ENCODE measurements at places on chromosomes 2 and 18.

GRCh38 chr2:85415980-85416650, 2.4 kb upstream of the SH2D6 start:
- no peak for DNase-seq

GRCh38 chr2:26735097-26735496, 29.0 kb upstream of the SLC35F6 start:
- DNase-seq, result no peak

DNA sequence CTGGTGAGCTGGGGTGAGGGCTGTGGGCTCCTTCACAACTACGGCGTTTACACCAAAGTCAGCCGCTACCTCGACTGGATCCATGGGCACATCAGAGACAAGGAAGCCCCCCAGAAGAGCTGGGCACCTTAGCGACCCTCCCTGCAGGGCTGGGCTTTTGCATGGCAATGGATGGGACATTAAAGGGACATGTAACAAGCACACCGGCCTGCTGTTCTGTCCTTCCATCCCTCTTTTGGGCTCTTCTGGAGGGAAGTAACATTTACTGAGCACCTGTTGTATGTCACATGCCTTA, 10.5 kb downstream of the PROC start:
- DNase-seq, result no peak

GRCh38 chr18:39776766-39777165, 2178.3 kb upstream of the PIK3C3 start:
- DNase-seq, result no peak

DNA sequence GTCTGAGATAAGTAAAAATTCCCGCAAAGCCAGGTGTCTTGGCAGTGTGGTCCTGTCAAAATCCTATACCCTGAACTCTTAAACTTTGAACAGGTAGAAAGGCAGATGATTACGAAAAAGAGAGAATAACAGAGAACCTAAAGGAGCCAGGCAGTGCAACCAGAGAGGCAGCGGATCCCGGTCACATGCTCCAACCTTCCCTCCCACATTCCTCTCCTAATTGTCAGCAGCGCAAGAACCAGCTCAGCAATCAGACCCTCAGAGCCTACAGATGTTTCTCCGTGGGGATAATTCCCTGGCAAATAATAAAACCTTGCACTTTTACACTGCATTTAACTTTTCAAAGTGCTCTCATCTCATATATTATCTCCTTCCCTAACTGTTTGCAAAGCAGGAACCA, 124.8 kb downstream of the EPHA4 start:
- no peak for DNase-seq

DNA sequence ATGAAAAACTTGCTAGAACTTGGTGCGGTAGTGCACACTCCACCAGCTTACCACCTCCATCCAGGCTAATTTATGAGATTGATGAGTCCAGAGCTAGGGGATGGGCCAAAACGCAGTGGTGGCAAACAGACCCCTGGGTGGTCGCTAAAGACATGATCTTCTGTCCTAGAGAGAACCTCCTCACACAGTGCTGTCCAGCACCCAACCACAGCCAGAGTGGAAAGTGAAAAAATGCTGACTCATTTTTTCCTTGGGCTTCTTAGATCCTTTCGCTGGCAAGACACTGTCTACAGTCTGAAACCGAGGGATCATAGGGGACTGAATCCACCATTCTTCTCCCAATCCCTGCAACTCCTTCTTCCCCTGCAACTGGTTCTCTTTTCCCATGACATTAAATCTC, 4.1 kb downstream of the ANTXR1 start:
- no peak for DNase-seq

DNA sequence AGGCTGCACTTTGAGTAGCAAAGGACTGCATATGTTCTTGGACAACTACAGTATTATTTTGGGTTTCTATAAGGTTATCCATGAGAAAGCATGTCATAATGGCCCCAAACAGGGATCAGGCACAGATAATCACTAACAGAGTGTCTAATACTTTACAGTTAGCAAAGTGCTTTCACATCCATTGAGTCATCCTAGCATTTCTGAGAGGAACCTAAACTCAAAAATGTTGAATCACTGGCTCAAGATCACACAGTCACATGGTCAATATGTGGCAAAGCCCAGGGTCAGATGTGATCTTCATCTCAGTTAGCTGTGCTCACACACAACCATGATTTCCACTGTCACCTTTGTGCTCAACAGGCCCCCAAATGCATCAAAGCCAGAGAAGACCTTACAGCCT, 156.1 kb upstream of the VRK2 start:
- no peak for DNase-seq

DNA sequence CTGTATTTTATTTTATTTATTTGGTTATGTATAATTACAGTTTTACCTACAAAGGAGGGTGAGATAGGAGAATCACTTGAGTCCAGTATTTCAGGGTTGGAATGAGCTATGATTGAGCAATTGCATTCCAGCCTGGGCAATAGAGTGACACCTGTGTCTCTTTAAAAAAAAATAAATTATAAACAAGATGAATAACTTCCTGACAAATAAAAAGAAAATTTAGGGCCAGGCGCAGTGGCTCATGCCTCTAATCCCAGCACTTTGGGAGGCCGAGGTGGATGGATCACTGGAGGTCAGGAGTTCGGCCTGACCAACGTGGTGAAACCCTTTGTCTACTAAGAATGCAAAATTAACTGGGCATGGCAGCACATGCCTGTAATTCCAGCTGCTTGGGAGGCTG, 17.3 kb downstream of the MTA3 start:
- no peak for DNase-seq

DNA sequence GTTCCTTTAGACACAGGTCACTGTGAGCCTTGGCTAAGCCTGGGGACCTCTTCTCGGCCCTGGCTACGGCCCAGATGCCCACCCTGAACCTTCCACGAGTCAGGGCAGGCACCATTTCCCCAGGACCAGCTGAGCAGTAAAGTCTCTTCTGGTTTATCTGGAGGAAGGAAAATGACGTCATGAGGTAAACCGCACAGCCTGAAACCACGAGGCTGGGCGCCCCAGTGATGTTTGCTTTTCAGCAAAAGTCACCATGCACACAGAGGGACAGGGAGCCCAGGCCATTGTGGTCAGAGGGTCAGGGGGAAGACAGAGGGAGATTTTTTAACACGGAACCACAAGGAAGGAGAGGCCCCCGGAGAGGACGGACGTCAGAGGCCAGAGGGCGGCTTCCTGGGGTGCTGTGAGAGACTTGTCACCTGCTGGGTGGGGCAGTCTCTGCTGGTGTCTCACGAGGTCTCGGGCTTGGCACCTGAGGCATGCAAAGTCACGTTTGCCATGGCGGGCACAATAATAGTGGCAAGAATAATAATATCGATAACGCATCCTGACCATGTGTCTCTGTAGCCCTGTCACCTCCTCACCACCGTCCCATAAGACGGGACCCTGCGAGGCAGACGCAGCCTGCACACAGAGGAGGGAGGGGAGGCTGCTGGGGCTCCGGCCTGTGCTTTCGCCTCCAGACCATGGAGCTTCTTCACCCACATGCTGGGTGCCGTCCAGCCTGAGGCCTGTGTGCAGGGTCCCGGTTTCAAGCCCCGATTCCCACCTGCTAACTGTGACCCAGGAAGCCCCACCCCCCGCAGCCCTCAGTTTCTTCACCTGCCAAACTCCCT, 33.2 kb upstream of the FOSL2 start:
- DNase-seq, result no peak

- DNase-seq, result no peak
Measured at GRCh38 chr2:203062126-203062525, 47.5 kb downstream of the NBEAL1 start.

GRCh38 chr2:25190536-25190935, 22.2 kb upstream of the POMC start:
- DNase-seq, result no peak

GRCh38 chr2:174704061-174704460, 60.2 kb downstream of the CHRNA1 start:
- DNase-seq, result no peak

DNA sequence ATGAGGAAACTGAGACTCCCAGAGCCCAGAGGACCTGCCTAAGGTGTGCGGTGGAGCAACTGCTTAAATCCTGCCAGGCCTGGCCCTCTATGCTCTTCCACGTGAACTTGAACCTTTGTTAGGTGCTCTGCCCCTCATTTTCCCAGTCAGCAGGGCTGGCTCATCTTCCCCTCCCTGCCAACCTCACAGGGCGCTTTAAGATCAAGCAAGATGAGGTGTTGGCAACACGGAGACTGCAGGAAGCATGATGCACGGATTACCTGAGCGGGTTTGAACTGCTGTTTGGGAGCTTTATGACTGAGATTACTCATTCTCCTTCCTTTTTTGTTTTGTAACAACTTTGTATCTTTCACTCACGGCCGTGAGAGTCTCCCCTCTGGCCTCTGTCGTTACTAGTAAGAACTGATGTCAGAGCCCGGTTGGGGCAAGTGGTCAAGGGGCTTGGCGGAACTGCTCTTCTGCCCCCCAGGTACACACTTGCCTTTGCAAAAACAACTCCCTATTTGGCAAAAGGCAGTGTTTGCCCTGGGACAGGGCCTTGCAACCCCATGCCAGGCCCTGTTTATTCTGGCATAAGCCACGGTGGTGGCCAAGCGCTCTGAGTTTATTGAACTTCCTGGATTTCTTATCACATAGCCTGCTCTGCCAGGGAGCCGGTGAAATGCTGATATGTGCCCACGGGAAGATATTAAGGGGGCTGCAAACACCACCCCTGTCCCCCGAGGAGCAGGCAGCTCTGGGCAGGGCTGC, 127.8 kb downstream of the INHBB start:
- DNase-seq, result no peak

DNA sequence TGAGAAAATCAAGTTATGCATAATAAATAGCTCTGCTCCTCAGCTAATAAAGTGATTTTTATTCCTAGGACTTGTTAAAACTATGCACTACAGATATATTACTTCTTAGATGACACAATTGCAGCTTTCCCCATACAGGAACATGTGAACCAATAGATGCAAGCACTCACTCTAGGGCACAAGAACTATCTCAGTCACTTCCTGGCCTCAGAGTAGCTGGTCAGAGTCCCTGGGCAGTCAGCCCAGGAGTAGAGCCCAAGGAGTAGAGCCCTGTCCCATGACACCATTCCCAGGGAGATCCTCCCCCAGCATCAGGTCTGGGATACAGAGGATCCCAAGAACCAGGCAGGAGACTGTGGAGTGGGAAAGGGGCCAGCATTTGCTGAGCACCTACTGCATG, 2.7 kb downstream of the TNS1 start:
- no peak for DNase-seq

GRCh38 chr2:30744823-30745222, 62.4 kb downstream of the CAPN13 start:
- no peak for DNase-seq

GRCh38 chr2:112621790-112622527, 23.8 kb upstream of the SLC20A1 start:
- DNase-seq, result no peak

DNA sequence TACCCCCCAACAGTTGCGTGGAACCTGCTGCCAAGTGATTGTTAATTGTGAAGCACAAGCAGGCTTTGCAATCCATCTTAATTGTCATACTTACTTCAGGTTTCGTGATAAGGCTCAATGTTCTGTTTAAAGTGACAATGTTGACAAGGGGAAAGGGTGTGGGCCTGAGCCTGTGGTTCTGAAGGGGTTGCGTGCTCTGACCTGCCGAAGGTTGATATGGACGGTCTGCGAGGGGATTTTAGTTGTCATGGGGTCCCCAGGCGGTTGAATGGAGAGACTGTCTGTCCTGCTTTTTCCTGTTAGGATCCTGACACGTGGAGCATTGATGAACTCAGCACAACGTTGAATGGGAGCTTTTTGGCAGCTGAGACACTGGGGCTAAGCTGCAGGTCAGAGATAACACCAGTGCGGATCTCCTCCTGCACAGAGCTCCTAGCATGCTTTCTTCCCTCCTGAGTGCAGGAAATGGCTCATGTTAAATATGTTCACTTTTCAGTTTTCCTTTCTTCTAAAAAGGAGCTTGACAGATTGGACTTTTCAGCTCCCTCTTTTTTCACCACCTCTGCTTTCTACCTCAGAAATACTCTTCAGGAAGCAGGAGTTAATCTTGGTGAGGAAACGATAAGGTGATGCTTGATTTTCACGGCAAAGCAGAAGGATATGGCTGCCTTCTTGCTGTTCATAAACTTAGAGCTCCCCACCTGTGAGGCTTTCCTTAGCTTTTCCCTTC, 62.9 kb upstream of the ZEB2 start:
- no peak for DNase-seq

DNA sequence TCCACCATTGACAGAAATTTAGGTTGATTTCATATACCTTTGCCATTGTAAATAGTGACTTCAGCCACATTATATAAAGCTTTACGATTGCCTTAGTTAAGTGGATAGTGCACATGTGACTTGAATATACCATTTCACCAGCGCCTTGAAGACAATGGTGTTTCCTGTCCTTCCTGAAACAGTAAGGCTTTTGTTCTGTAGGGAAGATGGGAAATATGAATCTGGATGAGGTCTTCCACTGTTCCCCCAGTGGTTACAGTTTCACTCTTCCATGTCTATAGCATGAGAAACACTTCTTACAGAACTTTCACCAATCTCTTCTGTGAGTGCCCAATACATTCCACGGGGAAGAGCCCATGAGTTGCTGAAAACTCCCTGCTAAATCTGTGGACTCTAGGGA, 240.5 kb downstream of the TRIB2 start:
- no peak for DNase-seq

DNA sequence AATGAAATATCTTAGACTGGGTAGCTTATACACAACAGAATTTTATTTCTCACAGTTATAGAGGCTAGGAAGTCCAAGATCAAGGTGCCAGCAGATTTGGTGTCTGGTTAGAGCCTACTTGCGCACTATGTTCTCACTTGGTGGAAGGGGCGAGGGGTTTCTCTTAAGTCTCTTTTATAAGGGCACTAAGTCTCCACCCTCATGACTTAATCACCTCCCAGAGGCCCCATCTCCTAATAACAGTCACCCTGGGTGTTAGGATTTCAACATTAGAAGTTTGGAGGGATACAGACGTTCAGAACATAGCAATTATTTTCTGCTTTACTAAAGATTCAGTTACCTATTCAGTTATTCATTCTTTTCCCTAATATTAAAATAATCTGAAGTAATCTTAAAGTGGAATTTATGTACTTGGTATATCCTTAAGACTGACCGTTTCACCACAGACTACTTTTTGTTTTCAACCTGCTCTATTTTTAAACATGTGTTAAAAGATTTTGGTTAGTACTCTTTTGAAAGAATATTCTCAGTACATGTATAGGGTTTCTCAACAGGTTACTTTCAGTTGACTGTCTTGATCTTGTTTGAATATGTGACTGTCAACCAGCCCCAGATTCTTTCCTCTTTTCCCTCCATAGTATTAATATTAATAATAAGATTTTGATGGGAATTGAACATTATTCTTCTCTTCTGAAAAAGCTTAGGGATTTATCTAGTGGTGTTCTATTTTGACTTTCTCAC, 130.0 kb downstream of the TAF4B start:
- no peak for DNase-seq

DNA sequence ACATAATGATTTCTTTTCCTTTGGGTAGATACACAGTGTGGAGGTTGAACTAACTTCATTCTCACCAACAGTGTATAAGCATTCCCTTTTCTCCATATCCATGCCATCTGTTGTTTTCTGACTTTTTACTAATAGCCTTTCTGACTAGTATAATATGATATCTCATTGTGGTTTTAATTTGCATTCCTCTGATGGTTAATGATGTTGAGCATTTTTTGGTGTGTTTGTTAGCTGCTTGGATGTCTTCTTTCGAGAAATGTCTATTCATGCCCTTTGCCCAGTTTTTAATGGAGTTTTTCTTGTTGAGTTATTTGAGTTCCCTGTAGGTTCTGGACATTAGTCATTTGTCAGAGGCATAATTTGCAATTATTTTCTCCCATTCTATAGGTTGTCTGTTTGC, 59.8 kb downstream of the MARCHF4 start:
- no peak for DNase-seq
